Lung microvascular endothelial cell (primary cell): ENCODE measurements at places on chromosomes 7 and 10. TPM values are rescaled to one million over a fixed set of nuclear protein-coding genes. Genes with fewer than 3 reads are reported as not detected.
A peak's percentile ranks its signal among the peaks of the same experiment; 100 is the strongest.

CLCN1 gene
- not detected in 2 replicates for total RNA-seq

OR6B1 gene
- not detected in 2 replicates for total RNA-seq

CXCL12 gene
- 1.3 and 7.1 TPM in 2 replicates for total RNA-seq

CUL2 gene
- 20.0 TPM in 2 replicates for total RNA-seq

GRM3 gene
- total RNA-seq: not detected in 2 replicates

CHRM2 gene
- not detected in 2 replicates for total RNA-seq

MCM10 gene
- 2.4 and 5.0 TPM in 2 replicates for total RNA-seq

MYL10 gene
- total RNA-seq: not detected in 2 replicates

UNC5B gene
- total RNA-seq: 10.9 and 12.9 TPM in 2 replicates

SEC31B gene
- total RNA-seq: 0.65 and 2.0 TPM in 2 replicates

GIMAP6 gene
- 159 and 175 TPM in 2 replicates for total RNA-seq

CTAGE15 gene
- not detected in 2 replicates for total RNA-seq

CACUL1 gene
- total RNA-seq: 17.9 and 21.4 TPM in 2 replicates

ANXA8L1 gene
- total RNA-seq: not detected in 2 replicates

VSTM2A gene
- total RNA-seq: not detected in 2 replicates

SPAM1 gene
- not detected in 2 replicates for total RNA-seq

MMRN2 gene
- 14.9 and 96.3 TPM in 2 replicates for total RNA-seq

- DNase-seq: no peak
Measured at GRCh38 chr7:10718768-10719167, 254.9 kb upstream of the PHF14 start.

DNA sequence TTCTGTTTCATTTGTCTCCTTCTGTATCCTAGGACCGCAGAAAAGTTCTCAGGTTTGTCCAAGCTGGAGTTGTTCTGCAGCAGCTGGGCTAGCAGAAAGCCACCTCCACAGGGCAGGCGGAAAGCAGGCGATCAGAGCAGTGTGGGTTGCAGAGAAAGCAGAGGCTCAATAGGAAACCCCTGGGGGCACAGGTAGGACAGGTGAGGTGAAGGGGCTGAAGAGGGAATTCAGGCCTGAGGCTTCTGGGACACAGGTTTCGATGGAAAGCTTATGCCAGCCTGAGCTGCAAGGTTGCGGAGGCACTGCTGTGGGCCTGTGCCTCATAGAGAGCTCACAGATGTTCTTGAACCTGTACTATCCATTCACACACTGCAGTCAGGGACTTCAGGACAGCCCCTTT, 194.9 kb upstream of the TPK1 start:
- no peak for DNase-seq

GRCh38 chr7:155203882-155204691, 93.6 kb upstream of the INSIG1 start:
- no peak for DNase-seq

DNA sequence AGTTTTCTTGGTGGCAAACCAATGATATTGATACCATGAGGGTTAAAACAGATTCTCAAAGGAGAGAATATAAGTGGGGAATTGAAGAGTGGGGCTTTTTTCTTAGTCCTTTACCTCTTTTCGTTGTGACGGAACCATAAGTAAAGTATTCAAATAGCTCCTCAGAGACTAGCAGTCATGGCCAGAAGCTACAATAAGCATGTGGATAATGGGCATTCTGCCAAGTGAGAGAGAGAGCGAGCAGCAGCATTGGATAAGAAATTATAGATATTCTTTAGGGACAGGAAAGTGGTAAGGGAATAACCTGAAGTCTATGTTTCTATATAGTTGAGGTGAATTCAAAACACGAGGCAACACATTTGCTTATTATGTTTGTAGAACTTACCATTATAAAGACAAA, 235.1 kb downstream of the SEMA3E start:
- peak; percentile 23 for DNase-seq

- no peak for DNase-seq
Measured at GRCh38 chr10:47408606-47409005, 24.5 kb upstream of the ZNF488 start.

- no peak for DNase-seq
Measured at GRCh38 chr7:64870656-64871055, 32.4 kb upstream of the ZNF273 start.

DNA sequence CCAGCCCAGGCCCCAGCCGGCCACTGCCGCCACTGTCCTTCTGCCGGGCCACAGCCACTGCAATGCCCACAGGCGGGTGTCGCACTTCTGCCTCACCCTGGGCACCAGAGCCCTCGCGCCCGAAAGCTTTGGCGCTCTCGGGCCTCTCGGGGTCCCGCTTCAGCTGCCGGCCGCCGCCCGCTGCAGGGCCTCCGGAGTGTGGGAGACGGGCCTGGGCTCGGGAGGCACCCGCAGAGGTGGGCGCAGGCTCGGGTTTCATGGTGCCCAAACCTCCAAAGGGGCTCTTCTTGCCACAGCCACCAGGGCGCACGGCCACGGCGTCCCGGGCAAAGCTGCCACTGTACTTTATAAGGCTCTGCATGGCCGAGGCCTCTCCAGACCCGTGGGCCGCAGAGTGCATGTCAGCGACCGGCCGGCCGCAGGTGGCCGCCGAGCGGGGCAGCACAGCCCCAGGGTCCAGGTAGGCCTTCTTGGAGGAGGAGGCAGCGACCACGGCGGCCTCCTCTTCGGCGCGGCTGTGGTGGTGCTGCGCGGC, 35.9 kb downstream of the TNRC18 start:
- DNase-seq: no peak

DNA sequence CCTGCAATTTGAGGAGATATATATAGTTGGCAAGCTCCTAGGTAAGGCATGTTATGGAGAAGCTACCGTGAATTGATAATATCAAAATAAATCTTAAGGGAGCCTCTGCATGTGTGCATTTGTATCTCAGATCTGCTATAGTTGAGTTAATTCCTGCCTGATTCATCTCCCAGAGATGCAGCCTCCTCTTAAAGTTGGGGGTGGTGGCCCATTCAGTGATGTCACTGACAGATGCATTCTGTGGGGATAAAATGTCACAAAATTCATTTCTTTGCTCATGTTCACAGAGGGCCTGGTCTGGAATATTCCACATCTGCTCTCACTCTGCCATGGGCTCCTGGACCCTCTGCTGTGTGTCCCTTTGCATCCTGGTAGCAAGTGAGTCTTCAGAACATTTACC, 185.8 kb upstream of the PRSS1 start:
- no peak for DNase-seq

DNA sequence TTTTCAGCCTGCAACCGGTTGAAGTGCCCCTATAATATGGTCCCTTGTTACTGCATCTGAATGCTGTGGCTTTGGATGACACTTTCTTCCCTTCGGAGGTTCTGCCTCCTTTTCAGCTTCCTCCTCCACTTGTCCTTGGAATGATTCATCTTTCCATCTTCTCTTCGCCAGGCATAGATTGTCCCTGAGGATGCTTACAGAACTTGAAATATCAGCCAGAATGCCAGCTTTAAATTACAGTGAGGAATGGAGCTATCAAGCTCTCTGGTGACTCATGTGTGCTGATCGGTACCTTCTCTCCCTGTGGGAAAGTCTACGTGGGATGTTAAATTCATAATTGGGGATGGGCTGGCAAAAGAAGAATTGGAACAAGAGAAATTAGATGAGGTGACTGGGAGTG, 45.9 kb upstream of the PDK4 start:
- DNase-seq: no peak

- DNase-seq: no peak
Measured at GRCh38 chr10:31751738-31752080, 176.9 kb downstream of the ARHGAP12 start.

- DNase-seq: peak; percentile 51
Measured at GRCh38 chr10:119602241-119603095, 5.7 kb upstream of the TIAL1 start.

DNA sequence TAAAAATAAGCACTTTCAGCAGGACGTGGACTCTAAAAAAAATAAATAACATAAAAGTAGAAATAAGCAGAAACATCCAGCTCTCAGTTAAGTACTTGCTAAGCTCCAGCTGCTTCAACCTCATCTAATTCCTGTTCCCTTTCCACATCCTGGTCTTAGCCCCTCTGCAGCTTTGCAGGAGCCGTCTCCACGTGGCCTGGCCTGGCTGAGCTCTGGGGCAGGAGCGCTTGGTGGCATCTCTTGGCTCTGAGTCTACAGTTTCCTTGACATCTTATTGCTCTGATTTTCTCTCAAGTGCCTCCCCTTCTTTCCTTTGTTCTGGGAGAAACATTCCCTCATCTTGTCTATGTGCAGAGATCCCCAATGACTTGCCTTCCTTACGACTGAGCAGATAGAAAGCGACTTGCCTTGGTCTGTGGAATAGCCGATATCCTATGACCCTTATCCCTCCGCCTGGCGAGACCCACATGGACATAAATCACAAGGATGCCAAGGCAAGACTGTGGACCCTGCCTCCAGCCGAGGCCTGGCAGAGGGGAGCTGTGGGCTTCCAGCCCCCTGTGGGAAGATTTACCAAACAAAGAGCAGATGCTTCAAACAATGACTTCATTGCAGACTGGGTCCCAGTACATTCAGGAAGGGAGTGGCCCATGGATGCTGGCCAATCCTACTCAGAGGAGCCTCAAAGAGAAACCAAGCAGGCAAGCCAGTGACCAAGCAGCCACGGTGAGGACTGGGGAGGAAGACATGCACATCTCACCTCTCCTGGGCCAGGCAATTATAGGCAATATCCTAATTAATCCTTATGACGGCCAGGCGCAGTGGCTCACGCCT, 61.9 kb downstream of the SPOCK2 start:
- DNase-seq: no peak

DNA sequence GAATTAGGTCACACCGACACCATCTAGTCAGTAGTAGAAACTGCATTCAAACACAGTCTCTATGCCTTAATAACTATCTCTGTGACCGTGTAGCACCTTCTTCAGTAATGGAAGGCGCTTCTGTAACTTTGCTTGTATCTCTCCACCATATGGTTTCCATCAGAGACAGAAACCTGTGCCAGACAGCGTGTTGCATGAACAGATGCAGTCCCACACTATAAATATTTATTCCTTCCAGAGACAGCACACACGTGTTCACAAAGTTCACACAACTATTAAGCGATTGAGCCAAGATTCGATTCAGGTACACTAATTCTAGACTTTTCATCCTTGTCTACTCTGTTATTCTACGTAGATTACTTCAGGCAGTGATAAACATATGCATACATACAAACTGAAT, 873.9 kb upstream of the MBL2 start:
- no peak for DNase-seq

GRCh38 chr7:15292138-15292537, 269.7 kb downstream of the AGMO start:
- no peak for DNase-seq

GRCh38 chr7:48255046-48255445, 83.8 kb downstream of the ABCA13 start:
- DNase-seq: no peak

DNA sequence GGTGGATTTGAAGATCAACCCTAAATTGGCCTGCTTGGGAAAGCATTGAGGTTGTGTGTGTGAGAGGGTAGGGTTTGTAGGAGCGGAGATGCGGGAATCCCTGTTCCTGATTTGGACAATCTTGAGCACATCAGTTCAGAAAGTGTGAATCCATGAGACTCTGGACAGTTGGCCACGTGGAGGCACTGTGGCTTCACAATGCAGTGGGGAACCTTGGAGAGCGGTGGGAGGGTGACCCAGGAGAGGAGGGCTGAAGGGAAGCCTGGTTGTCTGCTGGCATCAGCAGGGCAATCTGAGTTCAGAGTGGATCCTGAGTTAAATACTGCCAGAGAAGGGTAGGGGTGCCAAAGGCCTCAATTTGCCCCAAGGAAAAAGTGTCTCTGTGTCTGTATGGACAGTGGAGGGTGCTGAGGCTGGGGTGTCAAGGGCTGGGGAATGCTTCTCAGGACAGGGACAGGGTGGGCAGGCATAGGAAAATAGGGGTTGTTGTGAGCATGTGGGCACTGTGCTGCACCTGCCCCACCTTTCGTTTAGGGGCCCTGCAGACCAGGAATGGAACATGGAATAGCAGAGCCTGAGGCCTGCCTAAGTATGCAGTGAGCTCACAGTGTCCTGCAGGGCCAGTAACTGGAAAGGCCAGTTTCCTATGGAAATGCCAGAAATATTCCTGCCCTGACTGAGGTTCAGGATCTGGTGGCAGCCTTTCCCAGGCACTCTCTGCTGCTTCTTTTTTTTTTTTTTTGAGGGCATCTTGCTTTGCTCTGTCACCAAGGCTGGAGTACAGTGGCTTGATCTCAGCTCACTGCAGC, 162.9 kb upstream of the PRSS58 start:
- peak; percentile 50 for DNase-seq

GRCh38 chr10:93255546-93255945, 181.9 kb downstream of the CYP26A1 start:
- no peak for DNase-seq

DNA sequence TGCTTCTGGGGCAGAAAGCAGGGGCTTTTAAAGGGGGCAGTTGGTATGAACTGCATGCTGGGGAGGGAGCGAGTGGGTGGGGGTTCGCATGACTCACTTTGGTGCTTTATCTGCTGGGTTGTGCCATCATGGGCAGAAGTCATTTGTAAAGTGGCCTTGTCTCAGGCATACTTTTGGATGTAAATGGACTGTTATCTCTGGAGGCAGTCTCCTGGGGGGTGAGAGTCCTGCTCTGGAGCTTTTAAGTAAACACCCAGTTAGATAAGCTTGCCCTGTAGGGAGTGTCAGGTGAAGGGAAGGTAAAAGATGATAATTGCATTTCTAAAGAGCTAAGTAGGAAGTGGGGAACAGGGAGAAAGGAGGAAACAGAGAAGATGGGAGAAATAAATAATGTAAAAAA, 1.6 kb upstream of the GSTO1 start:
- no peak for DNase-seq

- DNase-seq: no peak
Measured at GRCh38 chr10:33382921-33383713, 48.6 kb upstream of the NRP1 start.

- DNase-seq: no peak
Measured at GRCh38 chr10:127740596-127740995, 3.6 kb downstream of the FOXI2 start.

DNA sequence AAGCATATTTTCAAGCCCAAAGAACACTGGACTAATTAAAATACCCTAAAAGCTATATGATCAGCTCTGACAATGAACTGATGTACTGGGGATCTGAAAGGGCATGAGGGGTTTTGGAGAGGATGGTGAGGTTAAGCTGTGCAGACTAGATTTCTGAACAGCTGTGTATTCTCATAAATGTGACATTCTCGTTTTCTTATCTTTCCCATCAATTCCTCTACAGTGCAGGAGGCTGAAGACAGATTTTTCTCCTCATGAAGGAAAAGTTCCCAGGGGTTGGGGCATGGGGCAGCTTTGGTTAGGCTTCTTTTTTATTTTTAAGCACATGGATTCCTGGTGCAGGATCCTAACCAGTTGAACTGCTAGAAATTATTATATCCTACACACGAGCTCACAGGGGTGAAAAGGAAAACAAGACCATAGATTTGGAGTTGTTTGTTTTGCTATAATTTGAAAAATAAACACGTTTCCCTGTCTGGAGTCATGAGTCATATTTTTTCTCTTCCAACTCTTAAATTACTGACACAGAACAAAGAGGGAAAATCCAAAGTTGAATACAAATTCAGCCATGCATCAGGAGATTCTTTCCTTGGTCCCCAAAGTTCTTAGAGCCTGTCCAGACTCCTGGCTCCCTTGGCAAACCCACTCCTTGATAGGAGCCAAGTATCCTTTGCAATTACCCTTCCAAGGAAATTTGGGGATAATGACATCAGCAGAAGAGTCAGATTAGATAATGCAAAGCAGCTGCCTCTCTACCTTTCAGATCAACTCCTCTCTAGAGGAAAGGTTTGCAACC, 147.7 kb upstream of the NPVF start:
- no peak for DNase-seq
